Immature natural killer cell (primary cell): ENCODE measurements at places on chromosomes 16 and 17. TPM values are rescaled to one million over a fixed set of nuclear protein-coding genes. Genes with fewer than 3 reads are reported as not detected.

- H3K4me1 ChIP-seq: no peaks in the 10 kb centered on the region
- no peaks in the 10 kb centered on the region for H3K36me3 ChIP-seq
- no peaks in the 10 kb centered on the region for H3K27me3 ChIP-seq
- no peak overlapping the region for H3K4me3 ChIP-seq
Measured at GRCh38 chr17:31296142-31296541, 897 bp downstream of the OMG start.

Gene PTGES3L
- not detected for polyA plus RNA-seq

GRCh38 chr16:66247516-66248481 lies 118.7 kb upstream of the CDH5 start:
- H3K27me3 ChIP-seq: peaks cover 2% of the 10 kb centered on the region
- no peak for DNase-seq
- H3K4me1 ChIP-seq: no peaks in the 10 kb centered on the region
- no peak overlapping the region for H3K4me3 ChIP-seq
- H3K36me3 ChIP-seq: peaks cover 3% of the 10 kb centered on the region

Gene C16orf92
- not detected for polyA plus RNA-seq
